ENCODE measurements at places on chromosomes 2 and 18.

DNA sequence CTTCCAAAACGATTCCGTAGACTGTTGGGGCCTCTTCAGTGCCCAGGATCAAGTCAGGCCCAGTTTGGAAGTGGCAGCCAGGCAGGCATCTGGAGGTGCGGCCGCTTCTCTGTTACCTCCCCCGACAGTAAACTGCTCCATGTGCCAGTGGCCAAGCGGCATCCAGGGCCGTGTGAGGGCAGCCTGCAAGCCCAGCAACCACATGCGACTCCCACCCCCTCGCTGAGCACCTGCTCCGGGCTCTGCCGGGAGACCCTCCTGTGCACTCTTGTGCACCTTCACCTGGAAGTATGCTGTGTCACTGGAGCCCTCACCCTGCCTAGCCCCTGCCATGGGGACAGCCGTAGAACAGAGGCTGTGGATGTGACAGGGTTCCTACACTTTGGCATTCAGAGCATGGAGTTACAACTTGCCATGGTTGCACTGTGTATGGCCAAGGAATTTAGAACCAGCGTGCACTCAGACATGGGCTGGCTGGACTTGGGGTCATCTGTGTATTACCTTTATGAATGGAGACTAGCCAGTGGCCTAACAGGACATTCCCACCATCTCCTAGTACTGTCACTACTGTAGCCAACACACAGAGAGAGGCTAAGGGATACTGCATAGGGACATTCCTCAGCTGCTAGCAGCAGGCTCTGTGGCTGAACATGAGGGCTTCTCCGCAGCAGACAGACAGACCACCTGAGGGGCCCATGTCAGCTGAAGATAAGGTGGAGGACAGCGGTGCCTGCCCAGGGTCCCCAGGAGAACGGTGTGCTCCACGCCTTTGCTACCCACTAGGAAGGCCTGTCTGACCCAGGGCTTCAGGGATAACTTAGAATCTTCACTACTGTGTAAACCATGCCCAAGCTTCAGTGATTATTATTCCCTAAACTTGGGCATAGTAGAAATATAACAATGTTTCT lies 25.0 kb upstream of the FAHD2A start:
- DNase-seq = no peak

DNA sequence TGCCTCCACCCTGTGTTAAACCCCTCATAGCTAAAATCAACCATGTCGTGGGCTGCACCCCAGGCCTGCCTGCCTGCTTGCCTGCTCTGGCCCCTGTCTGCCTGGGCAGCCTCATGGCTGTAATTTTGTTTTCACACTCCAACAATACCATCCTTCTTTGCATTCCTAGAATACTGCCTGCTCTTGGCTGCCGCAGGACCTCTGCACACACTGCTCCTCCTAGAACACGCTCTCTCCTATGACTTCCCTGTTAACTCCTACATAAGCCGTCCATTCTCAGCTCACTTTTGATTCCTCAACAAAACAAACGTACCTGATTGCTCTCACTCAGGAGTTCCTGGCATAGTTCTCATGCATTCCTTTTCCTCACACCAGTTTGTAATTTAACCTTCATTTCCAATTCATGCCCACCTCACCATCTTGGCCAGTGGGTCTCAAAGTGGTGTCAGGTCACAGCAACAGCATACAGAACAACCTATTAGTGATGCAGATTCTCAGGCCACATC lies 2.5 kb downstream of the UXS1 start:
- DNase-seq = no peak

DNA sequence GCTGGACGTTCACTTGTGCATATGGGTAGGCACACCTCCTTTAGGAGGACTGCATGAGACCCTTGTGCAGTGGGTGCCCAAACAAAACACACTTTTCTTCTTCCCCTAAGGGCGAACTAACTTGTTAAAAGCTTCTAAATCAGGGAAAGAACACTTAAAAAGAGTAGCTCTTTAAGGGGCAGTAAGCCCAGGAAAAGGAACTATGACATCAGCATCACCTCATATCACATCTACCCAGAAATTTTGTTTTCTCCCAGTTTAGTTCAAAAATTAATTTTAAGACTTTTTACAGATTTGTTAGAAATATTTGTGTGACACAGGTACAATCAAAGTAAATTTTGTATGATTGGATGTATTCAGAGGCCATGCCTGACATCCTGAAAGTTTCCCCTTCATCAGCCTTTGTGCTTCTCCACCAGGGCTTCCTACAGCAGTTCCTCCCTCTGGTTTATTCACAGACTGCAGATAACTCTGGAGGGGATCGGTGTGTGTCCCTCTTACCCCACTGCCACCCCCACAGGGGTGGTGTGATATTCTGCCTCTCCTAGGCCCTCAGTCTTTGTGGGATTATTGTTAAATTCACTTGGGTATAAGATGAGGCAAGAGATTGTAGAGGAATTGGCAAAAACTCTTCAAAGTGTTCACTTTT lies 27.6 kb downstream of the BCL2L11 start:
- no peak for DNase-seq

DNA sequence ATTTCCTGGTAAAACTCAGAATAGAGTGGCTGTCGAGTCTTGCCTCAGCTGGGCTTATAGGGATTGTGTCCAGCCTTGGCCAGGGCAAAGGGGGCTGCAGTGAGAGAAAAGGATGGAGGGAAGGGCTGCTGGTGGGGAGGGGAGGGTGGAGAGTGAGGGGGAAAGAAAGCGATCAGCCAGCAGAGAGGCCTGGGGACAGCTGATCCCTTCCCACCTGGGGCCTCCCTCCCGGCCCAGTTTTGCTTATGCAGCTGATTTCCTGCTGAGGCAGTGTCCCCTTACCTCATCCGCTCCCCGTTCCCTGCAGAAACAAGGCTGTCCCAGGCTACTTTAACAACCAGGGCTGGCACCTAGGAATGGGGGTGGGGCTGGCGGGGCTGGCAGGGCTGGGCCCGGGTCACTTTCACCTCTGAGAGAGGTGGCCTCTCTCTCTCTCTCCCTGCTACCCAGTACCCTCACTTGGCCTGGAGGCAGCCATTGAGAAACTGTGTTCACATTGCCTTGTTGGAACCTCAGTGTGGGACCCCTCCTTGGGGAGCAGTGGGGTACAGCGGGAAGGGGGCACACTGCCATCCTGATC lies 12.2 kb upstream of the GMPPA start:
- DNase-seq = no peak

DNA sequence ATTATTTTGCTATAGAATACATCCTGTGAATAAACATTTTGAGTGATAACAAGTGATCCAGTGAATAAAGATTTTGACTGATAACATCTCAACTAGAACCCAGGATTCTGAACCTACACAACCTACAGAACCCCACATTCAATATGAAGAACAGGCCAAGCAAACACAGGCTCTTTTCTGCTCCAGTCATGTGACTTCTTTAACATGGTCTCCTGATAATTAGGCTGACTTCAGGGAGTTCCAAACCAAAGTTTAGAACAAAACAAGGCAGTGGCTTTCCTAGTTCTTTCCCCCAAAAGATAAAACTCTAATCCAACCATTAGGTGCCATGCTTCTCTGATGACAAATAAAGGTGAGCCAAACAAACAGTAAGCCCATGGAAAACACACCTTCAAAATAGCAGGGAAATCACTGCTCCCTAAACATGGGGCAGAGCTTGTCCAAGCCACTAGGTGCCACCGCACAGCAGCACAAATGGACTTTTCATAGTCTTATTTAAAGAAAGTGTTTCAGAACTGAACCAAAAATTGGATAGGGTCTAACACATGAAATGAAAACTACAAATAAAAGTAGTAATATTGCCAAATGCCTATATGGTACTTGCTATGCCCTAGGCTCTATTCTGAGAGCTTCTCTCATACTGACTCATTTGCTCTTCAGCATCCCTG lies 95.3 kb downstream of the EVA1A start:
- no peak for DNase-seq

DNA sequence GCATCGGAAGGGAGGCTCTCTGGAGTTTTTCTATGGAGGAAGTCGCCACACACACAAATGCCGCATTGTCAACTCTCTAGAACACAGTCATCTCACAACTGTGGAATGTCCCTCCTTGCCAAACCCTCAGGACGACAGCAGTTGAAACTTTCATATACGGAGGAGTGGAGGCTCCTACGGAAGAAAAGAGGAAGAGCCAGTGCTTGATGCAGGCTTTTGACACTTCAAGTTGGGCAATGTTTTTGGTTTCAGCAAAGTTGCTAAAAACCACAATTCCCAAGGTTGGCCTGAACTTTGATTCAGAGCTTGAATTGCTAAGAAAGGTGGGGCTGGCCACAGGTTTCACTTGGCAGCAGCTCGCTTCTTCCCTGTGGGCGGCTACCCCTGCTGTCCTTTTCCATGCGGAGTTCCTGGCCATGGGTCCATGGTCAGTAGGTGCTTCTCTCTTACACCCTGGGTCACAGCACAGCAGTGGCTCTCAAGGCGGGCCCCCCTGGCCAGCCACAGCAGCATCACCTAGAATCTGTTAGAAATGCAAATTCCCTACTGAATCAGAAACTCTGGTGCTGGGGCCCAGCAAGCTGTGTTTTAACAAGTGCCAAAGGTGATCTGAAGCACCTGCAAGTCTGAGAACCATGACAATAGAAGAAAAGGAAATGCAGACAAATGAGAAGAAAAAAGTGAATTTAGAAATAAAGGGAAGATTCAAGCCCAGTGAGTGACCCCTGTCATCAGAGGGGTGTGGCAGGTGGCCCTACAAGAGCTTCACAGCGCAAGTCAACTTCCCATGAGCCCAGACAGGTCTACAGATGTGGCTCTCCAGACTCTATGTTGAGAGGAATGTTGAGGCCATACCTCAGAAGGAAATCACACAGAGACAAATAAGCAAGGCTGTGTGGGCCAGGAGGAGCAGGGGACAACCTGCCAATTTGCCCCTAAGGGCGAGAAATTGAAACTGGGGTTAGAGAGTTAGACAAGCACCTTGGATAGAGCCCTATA lies 856.4 kb downstream of the RNF144A start:
- DNase-seq = no peak

GRCh38 chr2:52775674-52776073 lies 991.9 kb upstream of the CHAC2 start:
- DNase-seq = no peak

GRCh38 chr2:64862623-64863022 lies 126.6 kb upstream of the SLC1A4 start:
- no peak for DNase-seq

DNA sequence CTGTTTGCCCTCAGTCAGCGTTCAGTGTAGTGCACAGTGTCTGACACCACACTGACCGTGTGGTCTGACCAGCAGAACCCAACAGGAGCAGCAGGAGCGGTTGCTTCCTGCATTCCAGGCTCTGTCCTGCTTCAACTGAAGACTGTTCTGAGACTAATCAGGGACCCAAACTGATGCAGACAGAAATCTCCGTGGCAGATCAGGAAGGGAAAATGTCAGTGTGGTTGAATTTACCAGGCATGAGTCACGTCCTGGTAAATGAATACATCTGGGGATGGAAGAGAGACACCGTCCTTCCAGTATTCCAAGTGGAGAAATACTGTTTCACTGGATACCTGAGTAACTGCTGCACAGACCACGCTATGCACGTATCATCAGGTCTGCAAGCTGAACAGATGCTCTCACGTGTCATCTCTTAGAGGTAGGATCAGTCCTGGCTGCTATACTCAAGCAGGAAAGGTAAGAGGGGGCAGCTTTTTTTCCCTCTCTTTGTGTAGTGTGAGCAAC lies 223.6 kb upstream of the EPAS1 start:
- no peak for DNase-seq

DNA sequence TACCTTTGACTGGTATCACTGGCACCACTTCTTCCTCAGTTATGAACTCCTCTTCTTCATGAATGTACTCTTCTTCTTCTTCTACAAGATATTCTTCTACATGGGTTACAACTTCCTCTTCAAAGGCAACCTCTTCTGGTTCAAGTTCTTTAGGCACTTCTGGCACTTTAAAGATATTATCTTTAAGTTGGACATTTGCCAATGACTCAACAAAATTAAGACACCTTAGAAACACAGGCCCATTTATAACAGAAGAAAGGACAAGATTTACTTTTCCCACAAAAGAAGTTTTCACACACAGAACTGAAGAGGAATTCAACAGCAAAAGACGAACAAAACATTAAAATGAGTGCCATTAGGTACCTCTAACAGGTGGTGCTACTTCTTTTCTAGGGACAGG lies 127.3 kb downstream of the TTN start:
- no peak for DNase-seq

GRCh38 chr18:22267697-22268096 lies 98.3 kb downstream of the GATA6 start:
- DNase-seq = no peak

DNA sequence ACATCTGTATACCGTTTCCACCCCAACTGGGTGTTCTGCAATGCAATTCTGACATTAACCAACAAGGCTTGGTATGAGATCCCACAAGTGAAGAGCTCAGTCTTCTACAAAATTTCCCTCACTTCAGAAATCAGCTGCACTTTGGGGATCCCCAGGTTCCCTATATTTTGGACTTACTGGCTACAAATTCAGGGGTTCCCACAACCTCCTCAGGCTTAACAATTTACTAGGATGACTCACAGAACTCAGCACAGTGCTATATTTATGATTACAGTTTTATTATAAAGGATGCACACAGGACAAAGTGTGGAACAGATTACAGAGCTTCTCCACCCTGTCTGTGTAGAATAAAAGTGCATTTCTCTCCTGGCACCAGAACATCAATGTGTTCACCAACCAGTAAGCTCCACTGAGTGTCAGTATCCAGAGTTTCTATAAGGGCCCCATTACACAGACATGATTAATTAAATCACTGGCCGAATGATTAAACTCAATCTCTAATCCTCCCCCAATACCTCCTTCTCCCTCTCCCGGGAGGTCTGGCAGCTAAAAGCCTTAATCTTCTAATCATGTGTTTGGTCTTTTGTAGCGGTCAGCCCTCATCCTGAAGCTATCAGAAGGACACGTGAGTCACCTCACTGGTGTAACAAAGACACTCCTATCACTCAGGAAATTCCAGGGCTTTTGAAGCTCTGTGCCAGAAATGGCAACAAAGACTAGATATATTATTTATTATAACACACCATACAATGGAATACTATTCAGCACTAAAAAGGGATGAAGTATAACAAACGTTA lies 84.6 kb downstream of the SLC66A3 start:
- no peak for DNase-seq

- DNase-seq = no peak
Observed at GRCh38 chr2:224925061-224925809, 117.0 kb downstream of the DOCK10 start.

GRCh38 chr2:26614216-26615138 lies 26.7 kb downstream of the CIB4 start:
- no peak for DNase-seq

DNA sequence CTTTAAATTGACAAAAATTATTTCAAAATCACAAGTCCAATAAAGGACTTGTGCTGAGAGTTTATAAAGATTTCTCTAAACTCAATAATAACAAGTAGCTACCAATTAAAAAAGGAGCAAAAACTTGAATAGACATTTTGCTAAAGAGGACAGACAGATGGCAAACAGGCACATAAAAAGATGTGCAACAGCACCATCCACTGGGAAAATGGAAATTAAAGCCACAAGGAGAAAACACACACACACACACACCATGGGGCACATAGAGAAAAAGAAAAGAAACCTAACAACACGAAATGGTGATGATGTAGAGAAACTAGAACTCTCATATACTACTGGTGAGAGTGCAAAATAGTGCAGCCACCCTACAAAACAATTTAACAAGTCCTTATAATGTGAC lies 12.6 kb upstream of the SLC9A4 start:
- no peak for DNase-seq

- no peak for DNase-seq
Observed at GRCh38 chr18:44712025-44712424, 31.3 kb downstream of the SETBP1 start.

GRCh38 chr2:142688856-142689605 lies 188.4 kb upstream of the KYNU start:
- DNase-seq = no peak

All from activated CD8-positive, alpha-beta memory T cell treated with anti-CD3 and anti-CD28 coated beads, Interleukin-2, amount 50 U/mL, for 4 hours (primary cell).